CD8-positive, alpha-beta T cell (primary cell): ENCODE measurements at places on chromosomes 2 and 18. TPM values are rescaled to one million over a fixed set of nuclear protein-coding genes. Genes with fewer than 3 reads are reported as not detected.

The POU3F3 gene
- total RNA-seq, result not detected

The GPBAR1 gene
- total RNA-seq, result 2.5 TPM

The C2orf78 gene
- total RNA-seq, result not detected

The KCNG2 gene
- total RNA-seq, result not detected

The CLASP1 gene
- total RNA-seq, result 57.0 TPM

The ABCG5 gene
- not detected for total RNA-seq

The DPYSL5 gene
- not detected for total RNA-seq

The SPDYA gene
- 12.4 TPM for total RNA-seq

The MAP3K19 gene
- total RNA-seq, result not detected

The G6PC2 gene
- total RNA-seq, result not detected

GRCh38 chr2:25309402-25309801 lies 32.3 kb downstream of the DNMT3A start:
- DNase-seq, result peak; percentile 77

GRCh38 chr2:45177870-45178269 lies 168.6 kb upstream of the SIX2 start:
- no peak for DNase-seq

DNA sequence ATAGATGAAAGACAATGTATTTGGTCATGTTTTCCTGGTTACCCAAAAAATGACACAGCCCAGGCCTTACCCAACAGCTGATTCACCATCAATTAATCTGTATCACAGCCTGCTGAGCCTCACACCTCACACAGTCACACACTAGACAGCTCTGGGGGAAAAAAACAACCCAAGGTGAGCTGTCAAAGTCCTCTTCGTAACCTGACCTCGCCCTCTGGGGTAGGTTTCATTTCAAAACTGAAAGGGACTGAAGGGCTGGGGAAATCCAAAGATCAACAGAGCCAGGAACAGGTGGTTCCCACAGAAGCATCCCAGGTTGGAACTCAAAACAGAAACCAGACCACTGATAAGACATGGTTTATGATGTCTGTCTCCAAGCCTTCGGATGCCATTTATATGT lies 18.2 kb upstream of the PCBP1 start:
- DNase-seq, result peak; percentile 72

- DNase-seq, result no peak
These were observed 129.6 kb downstream of the GALNT14 start for GRCh38 chr2:31008561-31009114.

GRCh38 chr18:73079920-73080319 lies 212.1 kb upstream of the NETO1 start:
- DNase-seq, result no peak

- DNase-seq, result no peak
These were observed 37.8 kb downstream of the ARHGEF4 start for GRCh38 chr2:130874512-130874911.

DNA sequence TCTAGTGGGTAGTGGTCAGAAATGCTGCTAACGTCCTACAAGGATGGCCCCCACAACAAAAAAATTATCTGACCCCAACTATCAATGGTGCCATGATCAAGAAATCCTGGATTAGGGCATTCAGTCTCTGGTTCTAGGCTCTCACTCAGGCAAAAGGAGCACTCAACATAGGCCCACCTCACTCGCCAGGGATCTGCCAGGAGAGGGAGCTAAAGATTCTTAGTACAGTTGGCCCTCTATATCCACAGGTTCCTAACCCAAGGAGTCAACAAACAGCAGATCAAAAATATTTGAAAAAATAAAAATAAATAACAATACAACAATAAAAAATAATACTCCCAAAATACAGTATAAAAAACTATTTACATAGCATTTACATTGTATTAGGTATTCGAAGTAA lies 10.0 kb downstream of the SLC4A5 start:
- DNase-seq, result no peak

DNA sequence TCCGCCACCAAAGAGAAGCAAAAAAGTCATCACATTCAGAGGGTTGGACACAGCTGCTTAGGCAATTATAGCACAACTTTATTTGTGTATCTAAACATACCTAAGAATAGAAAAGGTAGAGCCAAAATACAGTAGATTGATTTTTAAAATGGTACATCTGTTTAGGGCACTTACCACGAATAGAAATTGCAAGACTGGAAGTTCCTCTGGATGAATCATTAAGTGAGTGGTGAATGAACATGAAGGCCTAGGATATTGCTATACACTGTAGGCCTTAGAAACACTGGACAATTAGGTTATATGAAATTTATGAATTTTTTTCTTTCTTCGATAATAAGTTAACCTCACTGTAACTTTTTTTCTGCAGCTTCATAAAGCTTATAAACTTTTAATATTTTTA lies 687.0 kb downstream of the BCL11A start:
- DNase-seq, result no peak

DNA sequence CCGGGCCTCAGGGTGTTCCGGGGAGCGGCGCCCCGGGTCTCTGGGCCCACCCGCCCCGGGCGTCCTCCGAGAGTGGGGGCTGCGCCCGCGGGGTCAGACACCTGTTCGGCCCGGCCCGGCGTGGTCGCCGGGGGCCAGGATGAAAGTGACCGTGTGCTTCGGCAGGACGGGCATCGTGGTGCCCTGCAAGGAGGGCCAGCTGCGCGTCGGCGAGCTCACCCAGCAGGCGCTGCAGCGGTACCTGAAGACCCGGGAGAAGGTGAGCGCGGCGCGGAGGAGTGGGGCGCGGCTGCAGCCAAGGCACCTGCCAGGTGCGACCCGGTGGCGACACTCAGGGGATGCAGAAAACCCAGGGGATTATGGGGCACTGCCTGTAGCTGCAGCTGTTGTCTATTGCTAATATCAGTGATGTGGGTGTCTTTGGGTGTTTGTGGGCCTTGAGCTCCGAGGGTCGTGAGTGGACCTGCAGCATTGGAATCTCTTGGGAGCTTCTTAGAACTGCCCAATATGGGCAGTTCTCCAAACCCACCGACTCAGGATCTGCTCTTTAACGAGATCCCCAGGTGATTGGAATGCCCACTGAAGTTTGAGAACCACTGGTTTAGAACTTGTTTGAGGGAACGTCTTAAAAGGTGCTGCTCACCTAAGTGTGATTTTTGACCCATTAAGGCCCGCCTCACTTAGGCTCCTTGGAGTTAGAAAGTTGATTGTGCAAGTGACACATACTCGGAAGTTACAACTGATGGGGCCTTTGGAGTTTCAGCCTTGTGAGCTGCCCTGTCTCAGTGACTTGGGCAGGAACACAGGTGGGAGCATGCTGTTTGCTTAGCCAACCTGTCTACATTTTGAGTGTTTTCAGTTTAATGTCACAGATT lies 823 bp downstream of the PARD3B start:
- DNase-seq, result peak; percentile 50

DNA sequence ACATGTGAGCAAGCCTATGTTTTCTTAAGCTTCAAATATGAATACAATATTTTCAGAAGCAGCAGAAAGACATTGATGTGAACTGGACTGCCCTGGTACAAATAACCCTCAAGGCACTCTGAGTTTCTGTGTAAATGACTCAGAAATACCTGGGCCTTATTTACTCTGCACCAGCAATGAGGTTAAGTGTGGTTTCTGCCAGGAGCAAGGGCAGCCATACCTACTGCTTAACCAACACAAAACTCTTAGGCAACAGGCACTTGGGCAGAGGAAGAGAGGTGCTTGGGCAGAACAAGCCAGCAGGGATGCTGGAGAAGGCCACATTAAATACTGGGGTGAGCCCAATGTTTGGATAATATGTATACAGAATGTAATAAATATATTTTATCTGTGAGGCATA lies 29.4 kb upstream of the ARL5A start:
- DNase-seq, result no peak

GRCh38 chr18:60232541-60232940 lies 140.0 kb downstream of the MC4R start:
- no peak for DNase-seq

DNA sequence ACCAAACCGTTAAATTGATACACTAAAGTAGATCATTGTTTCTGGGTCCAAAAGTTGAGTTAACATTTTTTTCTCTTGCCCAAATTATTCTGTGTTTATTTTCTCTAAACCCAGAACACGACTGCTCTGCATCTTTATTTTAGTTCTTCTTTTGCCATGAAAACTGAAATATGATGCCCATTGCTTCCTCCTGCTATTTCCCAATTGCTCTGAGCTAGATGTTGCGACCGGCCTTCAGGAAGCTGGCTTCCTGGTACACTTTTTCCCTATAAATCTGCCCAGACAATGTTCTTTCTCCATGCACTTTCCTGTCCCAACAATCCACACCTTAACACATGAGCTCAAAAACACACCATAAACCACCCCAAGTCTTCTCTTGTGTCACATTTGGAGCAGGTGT lies 501.4 kb downstream of the FBXO15 start:
- DNase-seq, result no peak

GRCh38 chr2:26576565-26577441 lies 64.4 kb downstream of the CIB4 start:
- DNase-seq, result no peak

DNA sequence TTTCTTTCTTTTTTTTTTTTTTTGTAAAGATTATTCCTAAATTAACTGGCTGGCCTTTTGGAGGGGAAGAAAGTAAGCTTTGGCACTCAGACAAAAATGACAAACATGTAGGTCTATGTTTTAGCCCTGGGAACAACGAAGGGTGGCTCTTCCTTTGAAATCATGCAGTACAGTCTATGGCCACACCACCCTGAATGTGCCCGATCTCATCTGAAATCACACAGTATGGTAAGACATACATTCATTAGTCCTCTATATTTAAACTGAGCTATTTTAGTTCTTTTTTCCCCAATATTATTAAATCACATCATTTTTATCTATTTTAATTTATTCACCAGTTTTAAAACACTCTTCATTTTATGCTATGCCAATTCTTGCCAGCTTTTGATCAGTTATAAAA lies 48.2 kb downstream of the PLA2R1 start:
- DNase-seq, result no peak

DNA sequence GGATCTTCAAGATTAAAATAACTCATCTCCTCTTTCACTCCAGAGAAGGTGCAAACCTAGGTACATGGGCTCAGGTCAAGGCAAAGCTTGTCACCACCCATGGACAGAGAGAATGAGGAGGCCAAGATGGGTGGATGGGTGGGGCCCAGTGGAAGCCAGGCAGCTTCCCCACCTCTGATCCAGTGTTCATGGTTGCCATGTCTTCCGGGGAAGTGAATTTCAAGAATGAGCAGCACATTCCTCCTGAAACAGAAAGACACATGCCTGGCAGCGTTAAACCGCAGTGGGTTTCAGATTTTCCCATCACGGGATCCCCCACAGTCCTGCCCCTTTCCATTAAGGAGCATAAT lies 301.7 kb downstream of the EIPR1 start:
- no peak for DNase-seq

DNA sequence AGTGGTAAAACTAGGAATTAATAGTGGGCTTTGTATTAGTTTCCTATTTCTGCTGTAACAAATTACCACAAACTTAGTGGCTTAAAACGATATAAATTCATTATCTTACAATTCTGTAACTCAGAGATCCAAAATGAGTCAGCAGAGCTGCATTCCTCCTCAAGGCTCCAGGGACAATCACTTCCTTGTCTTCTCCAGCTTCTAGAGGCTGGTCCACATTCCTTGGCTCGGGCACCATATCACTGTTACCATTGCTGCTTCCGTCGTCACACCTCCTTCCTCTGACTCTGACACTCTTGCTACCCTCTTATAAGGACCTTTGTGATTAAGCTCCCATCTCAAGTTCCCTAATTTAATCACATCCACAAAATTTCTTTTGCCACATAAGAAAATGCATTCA lies 567.8 kb upstream of the KLHL29 start:
- no peak for DNase-seq

GRCh38 chr2:193584522-193584938 lies 1389.8 kb upstream of the TMEFF2 start:
- peak; percentile 12 for DNase-seq

- no peak for DNase-seq
These were observed 9.3 kb downstream of the RDH14 start for GRCh38 chr2:18551169-18551568.

- DNase-seq, result no peak
These were observed 40.3 kb downstream of the IMPA2 start for GRCh38 chr18:12021596-12021995.

DNA sequence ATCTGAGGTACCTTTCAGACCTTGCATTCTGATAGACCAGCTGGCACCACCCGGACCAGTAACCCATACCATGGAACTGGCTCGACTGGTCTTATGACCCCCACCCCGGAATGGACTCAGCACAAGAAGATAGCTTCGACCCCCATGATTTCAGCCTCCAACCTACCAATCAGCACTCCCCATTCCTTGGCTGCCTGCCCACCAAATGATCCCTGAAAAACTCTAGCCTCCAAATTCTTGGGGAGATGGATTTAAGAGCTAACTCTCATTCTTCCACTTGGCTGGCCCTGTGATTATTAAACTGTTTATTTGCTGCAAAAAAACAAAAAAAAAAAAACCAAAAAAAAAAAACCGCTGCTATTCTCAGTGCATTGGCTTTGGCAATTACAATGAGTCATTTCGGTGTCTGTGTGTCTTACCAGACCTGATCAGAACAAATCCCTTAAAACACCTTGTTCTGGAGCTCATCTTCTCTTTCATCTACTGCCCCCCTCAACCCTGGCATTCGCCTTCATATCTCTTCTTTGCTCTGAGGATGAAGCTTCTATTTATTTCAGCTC lies 60.1 kb upstream of the KIF5C start:
- no peak for DNase-seq

DNA sequence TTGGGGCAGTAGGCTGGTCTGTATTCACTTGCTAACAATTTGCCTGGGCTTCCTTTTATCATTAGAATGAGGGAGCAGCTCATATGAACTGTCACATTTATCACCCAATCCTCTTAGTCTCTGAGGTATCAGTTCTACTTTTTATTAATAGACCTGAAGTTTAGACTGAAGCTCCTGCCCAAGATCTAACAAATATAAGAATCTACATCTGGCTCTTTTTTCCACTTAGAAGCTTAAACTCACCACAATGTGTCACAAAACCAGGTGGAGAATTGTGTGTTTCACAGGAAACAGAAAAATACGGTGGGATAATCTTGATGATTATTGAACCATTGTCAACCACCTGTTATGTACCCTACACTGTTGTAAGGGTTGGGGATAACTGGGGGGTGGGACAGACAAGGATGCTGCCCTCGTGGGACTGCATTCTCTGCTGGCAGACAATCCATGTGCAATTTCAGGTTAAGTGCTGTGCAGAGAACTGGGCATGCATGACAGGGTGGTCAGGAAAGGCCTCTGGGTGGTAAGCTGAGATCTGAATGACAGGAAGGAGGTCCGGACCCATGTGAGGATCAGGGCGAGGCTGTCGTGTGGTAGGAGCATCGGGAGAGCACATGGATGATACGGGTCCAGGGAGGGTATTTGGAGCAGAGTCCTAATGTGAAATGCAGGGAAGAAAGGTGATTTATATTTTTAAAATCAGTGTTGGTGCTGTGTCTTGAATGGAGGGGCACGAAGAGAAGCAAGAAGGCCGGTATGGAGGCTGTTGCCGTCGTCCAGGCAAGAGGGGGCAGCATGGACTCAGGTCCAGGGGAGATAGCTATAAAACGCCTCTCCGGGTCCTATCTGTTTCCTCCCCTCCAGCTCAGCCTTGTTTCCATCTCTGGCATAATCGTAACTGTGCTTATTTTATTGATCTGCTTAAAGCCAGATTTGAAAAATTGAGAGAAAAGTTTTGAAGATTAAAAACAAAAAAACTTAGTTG lies 17.6 kb downstream of the MYL12B start:
- DNase-seq, result no peak
